Dorsolateral prefrontal cortex (tissue), 122 donors: ENCODE measurements at places on chromosomes 3 and 15. TPM values are rescaled to one million over a fixed set of nuclear protein-coding genes. Genes with fewer than 3 reads are reported as not detected.

Gene LRRC57
- total RNA-seq = 37.7 TPM

Gene BNC1
- total RNA-seq = not detected

Gene SERPINI2
- total RNA-seq = 2.0 TPM

Gene CCDC54
- total RNA-seq = not detected

Gene ZCWPW2
- total RNA-seq = 3.3 TPM

Gene PPP1R14D
- not detected for total RNA-seq

Gene UROC1
- total RNA-seq = 0.53 TPM

Gene CADM2
- 330 TPM for total RNA-seq

Gene P2RY13
- total RNA-seq = 2.2 TPM

Gene SLC15A2
- total RNA-seq = 37.7 TPM

Gene TMIE
- 3.7 TPM for total RNA-seq

Gene SLC9C1
- total RNA-seq = not detected

Gene FBXW12
- 2.4 TPM for total RNA-seq

Gene CHRNA3
- 0.17 TPM for total RNA-seq

Gene ABCF3
- 94.7 TPM for total RNA-seq

Gene ASB14
- not detected for total RNA-seq
